Fibroblast of lung (primary cell): ENCODE measurements at places on chromosomes 6 and 20.

DNA sequence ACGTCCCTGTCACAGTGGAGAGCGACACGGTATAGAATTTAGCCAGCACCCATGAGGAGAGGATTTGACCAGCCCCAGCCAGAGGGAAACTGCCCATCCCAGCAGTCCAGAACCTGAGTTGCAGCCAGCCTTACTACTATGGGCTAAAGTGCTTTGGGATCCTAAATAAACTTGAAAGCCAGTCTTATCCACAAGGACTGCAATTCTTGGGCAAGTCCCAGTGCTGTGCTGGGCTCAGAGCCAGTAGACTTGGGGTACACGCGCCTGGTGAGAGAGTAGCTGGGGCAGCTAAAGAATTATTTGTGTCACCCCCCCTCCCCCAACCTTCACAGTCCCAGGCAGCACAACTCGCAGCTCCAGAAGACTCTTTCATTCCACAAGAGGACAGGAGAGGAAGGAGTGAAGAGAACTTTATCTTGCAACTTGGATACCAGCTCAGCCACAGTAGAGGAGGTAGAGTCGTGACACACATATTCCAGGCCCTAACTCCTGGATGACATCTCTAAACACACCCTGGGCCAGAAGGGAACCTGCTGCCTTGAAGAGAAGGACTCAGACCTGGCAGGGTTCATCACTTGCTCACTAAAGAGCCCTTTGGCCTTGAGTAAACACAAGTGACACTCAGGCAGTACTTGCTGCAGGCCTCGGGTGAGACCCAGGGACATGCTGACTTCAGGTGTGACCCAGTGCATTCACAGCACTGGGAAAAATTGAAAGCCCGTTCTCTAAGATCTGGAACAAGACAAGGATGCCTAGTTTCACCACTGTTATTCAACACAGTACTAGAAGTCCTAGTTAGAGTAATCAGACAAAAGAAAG is 100.3 kb downstream of the REV3L start:
- DNase-seq, result no peak

GRCh38 chr6:118752803-118753202 is 101.4 kb upstream of the CEP85L start:
- no peak for DNase-seq

DNA sequence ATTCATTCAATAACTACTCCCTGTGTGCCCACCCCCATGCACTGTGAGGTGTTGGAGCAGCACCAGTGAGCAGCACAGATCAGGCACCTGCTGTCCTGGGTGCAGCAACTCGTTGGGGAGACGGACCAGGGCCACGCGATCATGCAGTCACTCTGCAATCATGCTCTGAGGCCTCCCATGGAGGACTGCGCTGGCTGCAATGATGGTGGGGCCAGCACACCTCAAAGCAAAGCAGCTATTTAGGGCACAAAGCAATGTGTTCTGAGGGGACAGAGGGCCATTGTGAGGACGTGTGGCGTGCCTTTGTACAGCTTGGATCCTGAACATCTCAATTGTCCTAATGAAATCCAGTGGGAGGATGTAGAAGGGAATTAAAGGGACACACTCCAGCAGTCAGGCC is 41.0 kb upstream of the MPC1 start:
- DNase-seq, result no peak

- peak; percentile 90 for DNase-seq
Observed at GRCh38 chr6:77292564-77293546, 170.4 kb downstream of the HTR1B start.

DNA sequence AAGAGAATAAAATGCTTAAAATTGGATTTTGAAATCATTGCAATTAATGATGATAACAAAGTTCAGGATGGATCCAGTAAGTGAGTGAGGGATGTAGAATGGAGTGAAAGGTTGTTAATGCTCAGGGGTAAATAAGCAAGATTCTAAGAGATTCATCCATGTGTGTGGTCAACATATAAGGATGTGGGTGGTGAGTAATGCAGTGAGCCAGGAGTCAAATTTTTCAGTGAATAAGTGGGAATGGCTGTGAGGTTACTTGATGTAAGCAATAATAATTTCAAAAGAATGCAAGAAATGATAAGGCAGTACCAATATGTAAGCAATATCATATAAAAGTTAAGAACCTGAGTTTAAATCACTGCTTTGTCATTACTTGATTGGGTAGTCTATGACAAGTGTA is 207.5 kb upstream of the ADGRB3 start:
- DNase-seq, result peak; percentile 45

- no peak for DNase-seq
Observed at GRCh38 chr20:1144401-1145172, 26.2 kb downstream of the PSMF1 start.

DNA sequence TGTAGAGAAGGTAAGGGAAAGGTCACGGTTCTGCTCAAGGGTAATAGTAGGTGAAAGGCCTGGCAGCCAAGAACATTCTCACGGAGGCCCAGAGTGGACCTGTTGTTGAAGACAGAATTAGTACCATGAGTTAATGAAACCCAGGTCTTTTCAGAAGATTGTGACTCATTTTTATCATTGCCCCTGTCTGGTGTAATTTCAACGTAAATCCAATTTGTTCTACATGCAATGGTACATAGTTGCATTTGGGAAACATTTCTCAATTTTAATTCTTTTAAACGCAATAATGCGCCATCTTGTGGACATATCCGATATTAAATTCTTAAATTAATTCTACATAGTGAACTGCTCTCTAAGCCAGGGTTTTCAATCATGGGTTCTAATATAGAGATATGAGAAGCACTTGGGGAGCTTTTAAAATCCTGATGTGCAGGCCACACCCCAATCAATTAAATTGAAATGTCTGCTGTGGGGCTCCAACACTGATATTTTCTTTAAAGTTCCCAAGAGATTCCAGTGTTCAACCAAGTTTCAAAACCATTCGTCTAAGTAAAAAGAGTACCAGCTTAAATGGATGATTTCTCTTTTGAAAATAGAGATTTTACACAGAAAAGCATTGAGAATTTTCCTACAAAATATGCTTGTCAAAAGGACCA is 257.4 kb downstream of the PLCB1 start:
- DNase-seq, result peak; percentile 42

DNA sequence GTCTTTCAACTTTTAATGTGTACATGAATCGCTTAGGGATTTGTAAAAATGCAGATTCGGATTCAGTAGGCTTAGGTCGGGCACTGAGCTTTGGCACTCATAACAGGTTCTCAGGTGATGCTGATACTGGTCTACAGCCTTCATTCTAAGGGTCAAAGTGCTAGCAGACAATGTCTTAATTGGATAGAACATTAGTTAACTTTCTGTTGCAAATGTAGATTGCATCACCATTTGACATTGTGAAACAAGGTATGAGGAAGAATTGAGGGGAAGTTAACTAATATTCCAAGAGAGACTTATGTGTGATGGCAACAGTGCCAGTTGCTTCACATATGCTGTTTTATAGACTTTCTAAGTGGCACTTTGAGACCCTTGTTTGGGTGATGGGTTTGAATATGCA is 86.9 kb downstream of the MLIP start:
- DNase-seq, result no peak

GRCh38 chr6:52507557-52508260 is 69.2 kb downstream of the TRAM2 start:
- DNase-seq, result peak; percentile 87

GRCh38 chr6:142906945-142907470 is 38.0 kb downstream of the HIVEP2 start:
- DNase-seq, result no peak

DNA sequence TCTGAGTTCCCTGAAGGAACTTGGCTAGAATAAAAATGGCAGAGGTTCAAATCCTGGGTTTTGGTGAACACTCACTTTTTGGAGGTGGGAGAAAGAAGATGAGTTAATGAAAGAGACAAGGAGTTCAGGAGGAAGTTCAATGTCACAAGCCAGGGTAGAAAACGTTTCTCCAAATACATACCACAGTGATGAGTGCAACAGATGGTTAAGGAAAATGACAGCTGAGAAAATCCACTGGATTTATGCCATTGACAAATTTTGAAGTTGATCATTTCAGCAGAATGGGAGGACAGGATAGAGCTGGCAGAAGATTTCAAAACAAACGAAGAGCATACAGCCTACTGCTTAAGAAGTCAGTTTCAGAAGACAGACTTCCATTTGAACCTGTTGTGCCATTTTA is 122.7 kb downstream of the GFRAL start:
- peak; percentile 15 for DNase-seq

DNA sequence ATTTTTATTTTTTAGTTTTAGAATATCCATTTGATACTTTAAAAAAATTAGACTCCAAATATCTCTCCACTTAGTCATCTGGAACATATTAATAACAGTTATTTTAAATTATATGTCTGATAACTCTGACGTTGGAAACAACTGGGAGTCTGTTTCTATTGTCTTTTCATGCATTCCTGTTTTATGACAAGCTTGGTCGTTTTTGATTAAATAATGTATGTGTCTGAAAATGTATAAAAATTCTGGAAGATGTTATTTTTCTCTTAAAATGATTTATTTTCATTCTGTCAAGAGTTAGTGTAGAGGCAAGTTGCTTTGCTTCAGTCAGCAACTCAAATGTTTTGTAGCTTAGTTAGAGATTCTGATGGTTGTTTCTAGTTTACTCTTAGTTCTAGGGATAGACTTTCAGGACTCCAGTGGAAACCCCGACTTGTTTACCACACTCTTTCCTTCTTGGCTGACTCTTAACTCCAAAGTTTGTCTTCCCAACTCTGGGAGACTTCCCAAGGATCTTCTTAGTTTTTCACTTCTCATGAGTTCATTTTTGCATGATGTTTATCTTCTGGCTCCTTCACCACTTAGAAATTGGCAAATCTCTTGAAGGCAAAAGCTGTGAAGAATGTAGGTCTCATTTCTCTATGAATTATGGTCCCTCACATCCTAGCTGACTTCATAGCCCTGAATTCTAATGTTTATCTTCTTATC is 190.9 kb downstream of the LAMA2 start:
- peak; percentile 58 for DNase-seq

DNA sequence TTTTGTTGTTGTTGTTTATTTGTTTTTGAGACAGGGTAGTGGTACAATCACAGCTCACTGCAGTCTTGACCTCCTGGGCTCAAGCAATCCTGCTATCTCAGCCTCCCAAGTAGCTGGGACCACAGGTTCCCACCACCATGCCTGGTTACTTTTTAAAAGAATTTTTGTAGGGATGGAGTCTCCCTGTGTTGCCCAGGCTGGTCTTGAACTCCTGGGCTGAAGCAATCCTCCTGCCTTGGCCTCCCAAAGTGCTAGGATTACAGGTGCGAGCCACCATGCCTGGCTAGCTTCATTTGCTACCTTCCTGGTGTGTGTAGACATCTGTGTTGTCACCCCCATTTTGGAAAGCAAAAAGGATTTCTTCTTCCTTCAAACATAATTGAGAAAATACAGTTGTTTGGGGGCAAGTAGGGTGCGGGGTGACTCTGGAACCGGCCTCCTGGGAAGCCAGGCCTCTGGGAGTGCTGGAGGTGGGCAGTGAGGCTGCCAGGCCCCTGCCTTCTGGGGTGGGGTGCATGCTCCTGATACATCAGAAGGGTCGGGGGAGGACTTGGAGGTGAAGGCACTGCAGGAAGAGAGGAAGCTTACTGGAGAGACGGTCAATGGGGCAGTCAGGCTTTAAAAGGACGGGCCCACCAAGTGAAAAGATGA is 28.4 kb downstream of the SYNJ2 start:
- DNase-seq, result no peak

- no peak for DNase-seq
Observed at GRCh38 chr6:89409461-89410035, 2.5 kb downstream of the RRAGD start.

DNA sequence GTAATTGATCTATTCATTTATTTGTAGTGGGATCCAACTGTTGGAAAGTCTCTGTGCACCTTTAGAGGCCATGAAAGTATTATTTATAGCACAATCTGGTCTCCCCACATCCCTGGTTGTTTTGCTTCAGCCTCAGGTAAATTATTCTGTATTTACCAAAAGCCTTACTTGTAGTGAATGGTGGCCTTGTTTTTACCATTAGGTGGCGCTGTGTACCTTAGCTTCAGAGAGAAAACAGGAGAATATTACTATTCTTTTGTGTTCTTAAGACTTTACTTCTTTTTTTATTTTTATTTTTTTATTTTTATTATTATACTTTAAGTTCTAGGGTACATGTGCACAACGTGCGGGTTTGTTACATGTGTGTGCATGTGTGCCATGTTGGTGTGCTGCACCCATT is 23.7 kb downstream of the PEX7 start:
- DNase-seq, result peak; percentile 81

DNA sequence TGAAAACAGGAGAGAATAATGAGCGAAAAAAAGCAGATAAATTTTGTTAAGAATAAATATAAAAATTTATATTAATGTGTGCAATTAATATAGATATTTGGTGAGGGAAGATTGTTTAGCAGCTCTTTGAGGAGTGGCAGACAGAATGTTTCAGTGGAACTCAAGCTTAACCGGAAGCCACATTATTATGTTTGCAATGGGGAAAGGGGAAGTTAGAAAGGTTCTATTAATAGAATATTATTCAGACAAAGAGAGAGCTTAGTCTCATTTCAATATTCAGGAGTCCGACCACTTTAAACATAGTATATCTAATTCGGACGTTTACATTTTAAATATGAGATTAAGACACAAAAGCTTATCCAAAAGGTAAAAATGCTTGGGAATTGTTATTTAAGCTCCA is 81.6 kb upstream of the KHDRBS2 start:
- no peak for DNase-seq

DNA sequence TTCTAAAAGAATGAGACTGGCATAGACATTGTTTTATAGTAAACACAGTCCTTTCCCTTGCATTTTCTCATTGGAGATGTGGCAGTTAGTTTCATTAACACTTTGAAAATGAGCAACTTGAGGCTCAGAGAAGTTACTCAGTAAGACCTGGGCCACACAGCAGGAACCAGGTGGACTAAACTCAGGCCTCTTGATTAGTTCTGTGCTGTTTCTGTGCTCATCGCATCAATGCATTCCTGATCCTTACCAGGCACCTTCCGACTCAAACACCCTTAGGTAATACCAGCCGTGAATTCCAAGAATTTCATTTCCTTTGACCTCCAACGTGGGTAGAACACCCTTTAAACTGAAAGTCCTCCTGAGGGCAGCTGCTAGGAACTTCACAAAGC is 362.8 kb downstream of the ESR1 start:
- DNase-seq, result no peak

DNA sequence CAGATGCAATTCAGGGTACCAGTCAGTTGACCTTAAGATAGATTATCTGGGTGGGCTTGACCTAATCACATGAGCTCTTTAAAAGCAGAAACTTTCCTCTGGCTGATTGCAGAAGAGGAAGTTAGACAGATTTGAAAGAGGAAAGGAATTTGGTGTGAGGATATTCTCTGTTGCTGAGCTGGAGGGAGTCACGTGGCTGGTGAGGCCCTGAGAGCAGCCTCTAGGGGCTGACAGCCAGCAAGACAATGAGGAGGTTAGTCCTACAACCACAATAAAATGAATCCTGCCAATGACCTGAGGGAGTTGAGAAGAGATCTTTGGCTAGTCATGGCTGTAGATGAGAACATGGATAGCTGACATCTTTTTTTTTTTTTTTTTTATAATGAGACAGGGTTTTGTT is 87.0 kb upstream of the B3GAT2 start:
- no peak for DNase-seq

GRCh38 chr6:63790334-63790733 is 154.7 kb downstream of the PHF3 start:
- DNase-seq, result no peak
